Activated T-cell treated with anti-CD3 and anti-CD28 coated beads, Interleukin-2, amount 50 U/mL, for 1 hour (primary cell): ENCODE measurements at places on chromosomes 1 and 21.
A peak's percentile ranks its signal among the peaks of the same experiment; 100 is the strongest.

DNA sequence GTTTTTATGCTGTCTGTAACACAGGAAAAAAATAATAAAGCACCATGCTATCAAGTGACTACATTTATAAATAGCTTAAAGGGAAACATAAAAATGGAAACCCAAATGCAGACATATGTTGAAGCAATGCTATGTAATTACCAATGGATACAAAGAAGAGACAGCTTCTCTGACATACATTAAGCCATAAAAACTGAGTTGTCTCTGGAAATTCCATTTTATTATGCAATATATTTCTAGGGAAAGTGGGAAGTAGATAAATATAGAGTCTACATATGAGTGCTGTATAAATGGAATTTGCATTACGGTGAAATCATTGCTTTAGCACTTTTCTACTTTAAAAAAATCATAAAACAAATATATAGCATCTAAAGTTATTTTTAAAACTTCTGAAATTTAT lies 135.2 kb upstream of the COL11A1 start:
- no peak for DNase-seq

DNA sequence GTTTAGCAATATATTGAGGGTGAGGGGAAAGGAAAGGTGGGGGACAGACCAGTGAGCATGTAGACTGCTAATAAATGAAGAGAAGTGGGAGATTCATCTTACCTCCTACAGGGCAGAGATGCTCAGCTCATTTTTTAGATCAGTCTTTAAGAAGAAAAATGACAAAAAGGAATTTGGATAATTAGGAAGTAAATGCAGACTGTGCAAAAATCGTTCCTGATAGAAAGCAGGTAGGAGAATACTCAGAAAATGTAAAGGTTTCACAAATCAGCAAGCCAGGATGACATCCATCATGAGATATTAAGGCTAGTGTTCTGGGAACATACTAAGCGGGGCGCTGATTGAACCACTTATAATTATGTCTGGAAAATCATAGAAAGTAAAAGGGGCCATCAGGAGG lies 106.3 kb downstream of the RNF220 start:
- no peak for DNase-seq

DNA sequence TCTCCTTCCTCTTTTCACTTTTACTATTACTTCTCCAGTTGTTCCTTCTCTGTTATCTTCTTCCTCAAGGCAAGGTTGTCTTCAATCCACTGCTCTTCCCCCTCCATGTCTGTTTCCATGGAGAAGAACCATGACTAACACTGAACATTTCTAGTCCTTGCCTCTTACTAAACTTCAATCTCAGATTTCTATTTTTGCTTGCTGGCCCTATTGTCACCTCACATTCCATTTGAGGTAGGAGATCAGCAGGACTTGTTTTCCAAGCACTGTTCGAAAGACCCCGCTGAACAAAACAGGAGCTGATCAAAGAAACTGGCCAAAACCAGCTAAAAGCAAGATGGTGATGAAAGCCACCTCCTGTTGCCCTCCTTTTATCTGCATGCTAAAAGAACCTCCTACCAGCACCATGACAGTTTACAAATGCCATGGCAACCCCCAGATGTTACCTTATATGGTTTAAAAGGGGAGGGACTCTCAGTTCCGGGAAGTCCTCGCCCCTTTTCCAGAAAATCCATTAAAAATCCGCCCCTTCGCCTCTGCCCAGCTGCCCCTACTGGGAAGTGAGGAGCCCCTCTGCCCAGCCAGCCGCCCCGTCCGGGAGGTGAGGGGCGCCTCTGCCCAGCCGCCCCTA lies 22.6 kb downstream of the GON4L start:
- DNase-seq: no peak

GRCh38 chr1:237179503-237179902 lies 137.5 kb downstream of the RYR2 start:
- no peak for DNase-seq

GRCh38 chr1:193251950-193252349 lies 65.5 kb upstream of the B3GALT2 start:
- no peak for DNase-seq

GRCh38 chr1:24970926-24971875 lies 41.1 kb upstream of the RUNX3 start:
- DNase-seq: no peak

- no peak for DNase-seq
These were observed 70.6 kb downstream of the GATAD2B start for GRCh38 chr1:153852170-153852569.

DNA sequence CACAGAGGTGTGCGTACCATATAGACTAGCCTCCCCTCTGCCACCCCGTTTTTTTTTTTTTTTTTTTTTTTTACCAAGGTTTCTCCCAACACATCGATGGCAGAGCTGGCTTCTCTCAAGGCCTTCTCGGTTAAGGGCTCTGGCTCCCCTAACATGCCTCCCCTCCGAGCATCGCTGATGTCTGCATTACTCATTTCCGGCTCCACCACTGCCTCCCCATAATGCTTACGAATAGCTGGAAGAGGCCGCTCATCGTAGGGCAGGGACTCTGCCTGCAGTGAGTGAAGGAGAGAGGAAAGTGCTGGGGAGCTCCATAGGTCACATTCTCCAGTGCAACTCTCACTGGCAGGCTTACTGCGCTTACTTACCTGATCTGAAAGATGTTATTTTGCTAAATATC lies 20.6 kb downstream of the CEP104 start:
- DNase-seq: no peak

GRCh38 chr1:204080163-204080903 lies 7.4 kb downstream of the SOX13 start:
- DNase-seq: no peak

- DNase-seq: peak; percentile 77
These were observed 1.4 kb downstream of the KIF26B start for GRCh38 chr1:245156041-245156735.

DNA sequence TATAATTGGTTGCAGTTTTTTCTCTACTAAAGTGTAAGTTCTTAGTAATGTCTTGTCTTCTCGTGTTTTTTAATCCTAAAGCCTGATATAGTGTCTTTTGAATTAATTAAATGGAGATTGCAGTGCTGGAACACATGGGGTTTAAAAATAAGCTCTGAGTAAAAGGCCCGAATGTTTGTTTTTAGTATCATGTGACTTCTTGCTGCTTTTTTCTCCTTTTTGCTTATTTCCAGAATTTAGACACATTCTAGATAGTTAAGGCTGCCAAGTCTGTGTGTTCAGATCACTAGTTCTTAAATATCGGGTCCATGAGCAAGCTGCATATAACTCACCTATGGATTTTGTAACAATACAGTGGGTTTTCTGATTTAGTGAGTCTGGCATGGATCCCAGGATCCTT lies 27.5 kb downstream of the KCTD3 start:
- DNase-seq: no peak

DNA sequence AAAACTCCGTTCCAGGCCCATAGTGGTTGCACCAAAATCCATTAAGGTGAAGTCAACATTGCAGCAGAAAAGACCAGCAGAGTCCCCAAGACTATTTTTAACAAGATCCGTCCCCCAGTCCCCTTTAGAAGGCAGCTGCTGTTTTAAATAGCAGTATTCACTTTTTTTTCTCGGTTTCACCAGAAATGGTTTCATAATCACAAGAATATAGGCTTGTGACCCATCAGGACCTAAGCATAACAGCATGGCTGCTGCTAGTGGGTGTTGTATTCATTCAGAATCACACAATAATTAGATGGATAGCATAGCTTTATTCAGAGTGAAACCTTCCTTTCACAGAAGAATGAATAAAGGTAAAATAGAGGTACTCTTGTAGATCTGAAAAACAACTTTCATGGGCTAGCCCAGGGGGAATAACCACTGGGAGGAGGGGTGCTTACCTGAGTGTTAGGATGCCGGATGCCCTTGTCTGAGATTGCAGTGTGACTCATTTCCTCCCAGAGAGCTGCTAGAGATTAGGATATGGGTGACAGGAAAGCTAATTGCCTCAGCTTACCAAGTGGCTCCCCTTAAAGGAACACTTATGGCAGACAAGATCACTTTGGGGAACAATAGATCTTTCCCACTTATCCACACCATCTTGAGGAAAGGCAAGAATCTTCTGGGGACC lies 35.0 kb downstream of the ACKR1 start:
- no peak for DNase-seq

DNA sequence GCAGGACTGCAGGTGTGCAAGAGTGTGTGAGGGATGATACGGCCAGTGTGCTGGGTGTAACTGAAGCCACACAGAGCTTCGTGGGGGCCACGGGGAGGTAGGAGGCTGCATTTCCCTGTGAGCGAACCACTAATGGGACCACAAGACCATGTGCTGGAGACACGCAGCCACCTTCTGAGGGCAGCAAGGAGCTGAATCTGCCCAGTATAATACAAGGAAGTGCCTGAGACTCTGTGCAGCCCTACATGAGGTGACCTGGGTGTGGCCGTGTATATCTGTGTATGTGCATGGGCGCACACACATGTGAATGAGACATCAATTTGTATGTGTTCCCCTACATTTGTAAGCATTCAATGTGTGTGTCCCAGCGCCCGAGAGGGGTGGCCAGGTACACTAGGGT lies 50.8 kb downstream of the CHD5 start:
- DNase-seq: no peak

GRCh38 chr1:154446789-154447188 lies 41.6 kb downstream of the IL6R start:
- DNase-seq: no peak

DNA sequence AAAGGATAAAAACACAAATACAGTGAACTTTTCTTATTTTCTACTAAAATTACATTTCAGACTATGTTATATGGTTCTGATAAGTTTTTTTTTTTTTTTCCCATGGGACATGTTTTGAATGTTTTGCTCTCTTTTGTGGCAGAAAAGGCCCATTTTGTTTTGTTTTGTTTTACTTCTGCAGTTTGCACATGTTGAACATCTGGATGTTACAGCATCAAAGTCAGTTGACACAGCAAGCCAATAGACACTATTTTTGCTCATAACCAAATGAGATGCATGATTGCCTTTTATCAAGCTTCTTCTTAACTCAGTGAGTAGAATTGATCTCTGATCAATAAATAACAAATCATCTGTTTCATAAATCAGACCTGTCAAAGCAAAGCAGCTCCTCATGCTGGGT lies 904.2 kb downstream of the ADGRL2 start:
- DNase-seq: no peak

DNA sequence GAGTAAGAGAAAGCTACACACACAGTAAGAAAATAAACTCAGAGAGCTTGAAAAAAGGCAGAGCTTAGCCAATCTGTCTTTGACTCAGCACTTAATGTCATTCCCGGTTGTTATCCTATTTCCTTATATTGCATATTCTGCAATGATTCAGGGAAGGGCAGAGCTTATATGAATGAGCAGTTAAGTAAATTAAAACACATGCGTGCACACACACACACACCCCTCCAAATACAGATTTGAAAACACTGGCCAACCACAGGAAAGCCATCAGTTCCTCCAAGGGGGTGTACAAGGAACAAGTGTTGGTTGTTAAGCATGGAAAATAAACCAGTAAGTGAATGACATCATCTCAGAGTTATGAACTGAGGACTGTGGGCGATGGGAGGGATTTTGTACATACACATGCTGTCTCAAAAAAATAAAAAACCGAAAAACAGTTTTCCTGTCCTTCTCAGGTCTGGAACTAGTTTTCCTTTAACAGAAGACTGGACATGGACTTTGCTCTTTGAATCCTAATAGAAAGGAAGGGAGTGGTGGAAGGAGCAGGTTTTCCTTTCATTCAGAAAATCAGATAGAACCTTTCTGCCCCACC lies 1.0 kb downstream of the IQGAP3 start:
- DNase-seq: no peak

GRCh38 chr1:24657781-24658180 lies 14.7 kb downstream of the SRRM1 start:
- no peak for DNase-seq
